Esophagus squamous epithelium (tissue), 5 donors: ENCODE measurements at places on chromosomes 16 and 17.

DNA sequence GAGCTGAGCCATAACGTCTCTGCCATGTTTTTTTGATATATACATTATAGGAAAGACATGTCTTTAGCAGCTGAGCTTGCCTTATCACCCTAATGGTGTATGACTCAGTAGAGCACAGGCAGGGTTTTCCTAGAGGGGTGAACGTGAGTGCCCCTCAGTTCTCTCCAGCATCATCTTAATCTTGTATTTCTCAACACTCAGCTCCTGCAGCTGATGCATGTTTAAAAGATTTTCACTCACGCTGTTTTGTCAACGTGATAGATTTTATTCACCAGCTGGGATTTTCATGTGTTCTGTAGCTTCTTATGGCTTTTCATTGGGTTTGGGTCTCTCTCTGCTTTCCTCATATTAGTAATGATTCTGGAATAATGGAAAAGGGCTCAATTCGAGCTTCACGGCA is 186.0 kb upstream of the PMFBP1 start:
- no peak for DNase-seq

- no peak for DNase-seq
Measured at GRCh38 chr16:89019511-89019910, 42.5 kb upstream of the CBFA2T3 start.

DNA sequence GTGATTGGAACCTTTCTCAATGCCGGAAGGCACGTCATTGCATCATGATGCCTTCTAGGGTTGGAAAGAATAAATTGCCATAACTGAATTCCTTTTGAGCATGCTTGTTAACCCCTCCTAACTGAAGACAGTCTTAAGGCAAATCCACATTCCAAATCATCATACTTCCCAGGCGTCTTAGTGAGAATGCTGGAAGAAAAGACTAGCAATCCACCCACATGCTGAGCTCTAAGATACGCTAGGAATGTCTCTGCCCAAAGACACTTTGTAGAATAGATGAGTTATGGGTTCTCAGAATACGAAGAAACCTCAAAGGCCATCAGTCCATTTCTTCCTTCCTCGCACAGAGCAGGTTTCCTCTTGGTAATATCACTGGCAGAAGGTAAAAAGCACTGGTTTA is 486.5 kb downstream of the HS3ST4 start:
- DNase-seq = no peak

- no peak for DNase-seq
Measured at GRCh38 chr17:32497431-32498205, 10.8 kb downstream of the CDK5R1 start.

- DNase-seq = no peak
Measured at GRCh38 chr16:48137822-48138221, 18.0 kb downstream of the ABCC12 start.

- DNase-seq = no peak
Measured at GRCh38 chr17:78411241-78411857, 32.9 kb downstream of the PGS1 start.

- no peak for DNase-seq
Measured at GRCh38 chr16:87015021-87015420, 302.2 kb downstream of the C16orf95 start.

DNA sequence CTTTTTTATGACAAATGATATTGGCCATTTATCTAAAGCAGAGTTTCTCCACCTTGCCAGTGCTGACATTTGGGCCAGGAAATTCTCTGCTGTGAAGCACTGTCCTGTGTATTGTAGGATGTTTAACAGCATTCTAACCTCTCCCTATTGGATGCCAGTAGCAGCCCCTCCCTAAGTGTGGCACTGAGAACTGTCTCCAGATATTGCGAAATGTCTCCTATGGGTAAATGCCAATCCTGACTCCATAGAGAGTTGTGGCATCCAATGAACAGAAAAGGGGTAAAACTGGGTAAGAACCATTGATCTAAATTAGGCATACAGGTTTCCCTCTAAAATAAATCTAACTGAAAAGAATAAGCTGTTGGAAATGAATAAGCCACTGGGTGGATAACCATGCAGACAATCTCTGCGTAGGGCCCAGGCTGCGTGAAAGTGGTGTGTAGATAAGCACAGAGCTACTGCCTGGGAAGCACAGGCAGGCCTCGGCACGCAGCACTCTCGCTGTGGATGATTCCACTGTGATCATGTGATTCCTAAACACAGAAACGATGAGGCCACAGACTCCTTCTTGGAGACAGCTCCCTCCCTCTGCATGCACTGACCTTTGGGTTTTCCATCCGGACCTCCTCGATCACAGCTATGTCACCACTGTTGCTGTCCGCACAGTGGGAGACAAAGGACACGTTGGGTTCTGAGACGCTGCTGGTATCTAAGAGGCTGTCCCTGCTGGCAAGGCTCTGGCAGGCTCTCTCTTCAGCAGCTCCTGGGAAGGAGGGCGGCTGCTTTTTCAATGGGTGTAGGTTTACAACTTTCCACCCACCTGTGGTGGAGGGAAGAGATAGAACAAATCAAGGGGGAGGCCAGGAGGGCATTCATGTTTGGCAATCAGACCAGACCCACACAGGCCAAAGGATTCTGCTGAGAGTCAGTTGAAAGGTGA is 44.1 kb downstream of the GTF3C1 start:
- no peak for DNase-seq

DNA sequence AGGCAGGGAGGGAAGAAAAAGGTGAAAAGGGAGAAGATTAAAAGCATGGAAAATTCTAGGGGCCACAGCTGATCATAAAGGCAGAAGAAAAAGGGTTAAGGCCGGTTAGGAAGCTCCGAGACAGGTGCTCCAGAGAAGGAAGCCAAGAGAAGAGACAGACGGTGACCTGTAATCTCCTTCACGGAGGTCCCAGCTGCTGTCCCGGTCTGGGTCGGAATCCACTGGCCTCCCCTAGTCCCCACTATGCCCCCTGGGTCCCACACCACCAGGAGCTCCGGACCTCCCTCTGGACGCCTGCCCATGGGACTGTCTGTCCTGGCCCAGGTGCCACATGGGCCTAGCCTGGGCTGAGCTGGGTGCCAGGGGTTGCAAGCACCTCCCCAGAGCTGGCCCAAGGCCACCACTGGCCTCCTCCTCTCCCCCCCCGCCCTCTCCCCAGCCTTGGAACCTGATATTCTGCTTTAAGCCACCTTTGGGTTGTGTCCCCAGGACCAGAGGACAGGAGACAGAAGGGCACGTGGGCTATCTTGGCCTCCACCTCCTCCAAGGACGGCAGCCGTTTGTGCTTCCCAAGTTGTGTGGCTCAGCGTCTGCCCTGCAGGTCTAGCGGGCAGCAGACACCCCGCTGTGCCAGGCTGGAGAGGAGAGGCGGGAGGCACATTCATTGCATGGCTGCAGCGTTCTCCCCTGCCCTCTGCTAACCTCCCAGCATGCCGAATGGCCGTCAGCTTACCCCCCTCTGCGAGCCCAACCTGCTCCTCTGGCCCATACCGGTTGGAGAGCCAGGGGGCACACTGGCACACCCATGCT is 102.4 kb downstream of the ENGASE start:
- no peak for DNase-seq

GRCh38 chr17:56171186-56171959 is 18.1 kb downstream of the ANKFN1 start:
- DNase-seq = no peak

DNA sequence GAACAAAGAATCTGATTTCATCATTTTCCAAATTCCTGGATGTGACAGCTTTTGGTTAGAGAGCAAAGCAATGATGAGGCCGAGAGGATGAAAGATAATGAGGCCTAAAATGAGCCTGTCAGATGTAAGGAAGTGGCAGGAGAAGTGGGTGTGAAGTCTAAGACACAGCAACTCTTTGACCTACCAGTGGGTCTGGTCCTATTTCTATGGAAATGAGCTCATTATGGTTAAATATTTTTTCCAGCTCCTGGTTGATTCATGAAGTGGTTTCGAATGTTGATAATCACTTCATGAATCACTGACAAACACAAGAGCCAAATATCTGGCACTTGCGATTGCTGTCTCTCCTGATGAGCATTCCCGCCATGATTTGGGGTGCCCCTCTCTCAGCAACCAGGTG is 273.3 kb upstream of the CDH5 start:
- DNase-seq = no peak

DNA sequence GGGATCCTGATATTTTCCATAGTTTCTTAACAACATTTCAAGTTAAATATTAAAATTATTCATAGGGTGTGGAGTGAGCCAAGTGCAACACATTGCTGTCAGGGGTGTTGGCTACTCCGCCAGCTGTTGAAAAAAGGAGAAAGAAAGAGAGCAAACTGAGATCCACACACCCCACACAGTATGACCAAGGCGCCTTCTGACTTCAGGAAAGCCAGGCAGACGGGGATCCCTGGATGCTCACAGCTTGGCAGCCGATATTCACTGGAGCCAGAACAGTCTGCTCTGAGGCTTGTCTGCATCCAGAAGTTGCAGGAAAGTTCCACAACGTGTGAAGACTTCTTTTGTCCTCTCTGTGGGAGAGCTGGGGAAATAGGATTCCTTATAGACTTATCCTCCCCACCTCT is 9.3 kb downstream of the CHD9NB start:
- no peak for DNase-seq

- DNase-seq = no peak
Measured at GRCh38 chr16:68770671-68771070, 33.6 kb downstream of the CDH1 start.

- no peak for DNase-seq
Measured at GRCh38 chr16:870856-871561, 70.5 kb upstream of the GNG13 start.

DNA sequence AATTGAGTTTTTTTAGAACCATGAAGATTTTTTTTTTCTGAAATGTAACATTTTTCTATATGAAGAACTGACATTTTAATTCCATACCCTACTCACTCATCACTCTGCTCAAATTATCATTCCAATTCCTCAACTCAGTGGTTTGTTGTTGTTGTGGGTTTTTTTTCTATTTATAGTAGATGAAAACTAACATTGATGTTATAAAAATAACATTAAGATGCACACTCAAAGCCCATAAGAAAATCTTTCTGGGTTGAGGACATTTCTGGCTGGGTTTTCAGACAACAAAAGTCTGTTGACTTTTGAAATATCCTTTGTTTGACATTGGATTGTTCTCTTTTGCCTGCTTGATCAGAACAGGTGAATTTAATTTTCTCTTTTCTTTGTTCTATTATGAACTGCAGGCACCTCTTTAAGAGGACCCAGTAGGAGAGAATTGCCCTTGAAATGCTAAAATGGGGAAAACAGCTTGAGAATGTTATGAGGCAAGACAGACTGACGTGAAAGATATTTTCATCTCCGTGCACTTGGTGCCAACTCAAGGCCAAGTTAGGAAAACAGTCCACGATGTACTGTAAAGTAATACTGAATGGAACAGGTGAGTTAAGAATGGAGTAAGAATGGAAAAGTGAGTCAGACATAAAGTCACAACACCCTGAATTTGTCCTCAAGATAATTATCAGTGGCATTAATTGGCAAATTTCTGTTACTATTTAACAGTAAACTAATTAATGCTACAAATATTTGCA is 16.1 kb upstream of the ABCA5 start:
- no peak for DNase-seq

DNA sequence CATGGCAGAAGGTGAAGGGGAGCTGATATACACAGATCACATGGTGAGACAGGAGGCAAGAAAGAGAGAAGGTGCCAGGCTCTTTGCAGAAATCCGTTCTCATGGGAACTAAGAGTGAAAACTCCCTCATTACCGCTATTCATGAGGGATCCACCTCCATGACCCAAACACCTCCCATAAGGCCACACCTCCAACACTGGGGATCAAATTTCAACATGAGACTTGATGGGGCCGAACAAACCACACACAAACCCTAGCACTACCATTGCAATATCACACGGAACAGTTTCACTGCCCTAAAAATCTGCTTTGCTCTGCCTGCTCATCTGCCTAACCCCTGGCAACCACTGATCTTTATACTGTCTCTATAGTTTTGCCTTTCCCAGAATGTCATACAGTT is 34.8 kb downstream of the C17orf67 start:
- no peak for DNase-seq

GRCh38 chr16:55418586-55418985 is 60.4 kb upstream of the MMP2 start:
- DNase-seq = no peak

- DNase-seq = no peak
Measured at GRCh38 chr17:3879186-3879585, 13.7 kb downstream of the CAMKK1 start.

- no peak for DNase-seq
Measured at GRCh38 chr16:4109250-4109736, 6.9 kb downstream of the ADCY9 start.

DNA sequence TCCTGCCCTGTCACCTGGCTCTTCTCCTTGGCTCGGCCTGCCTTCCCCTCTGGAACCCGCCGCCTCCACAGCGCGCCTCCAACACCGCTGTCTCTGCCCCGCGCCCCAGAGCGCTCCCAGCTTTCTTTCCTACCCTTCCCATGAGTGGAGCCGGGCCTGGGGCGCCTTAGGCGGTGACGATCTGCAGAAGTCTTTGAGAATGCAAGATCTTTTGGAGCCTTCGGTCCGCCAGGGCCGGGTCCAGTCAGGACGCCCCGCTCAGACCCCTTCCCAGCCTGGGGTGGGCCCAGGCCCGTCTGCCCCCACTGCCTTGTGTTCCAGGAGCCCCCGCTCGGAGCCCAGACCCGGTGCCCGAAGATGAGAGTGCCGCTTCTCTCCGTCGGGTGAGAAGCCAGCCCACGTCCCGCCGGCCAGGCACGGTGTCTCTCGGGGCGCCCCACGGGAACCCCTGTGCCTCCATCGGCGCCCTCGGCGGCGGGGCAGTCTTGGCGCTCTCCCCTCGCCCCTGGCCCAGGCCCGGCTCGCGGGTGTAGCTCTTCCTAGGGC is 40.0 kb downstream of the MRM1 start:
- no peak for DNase-seq

DNA sequence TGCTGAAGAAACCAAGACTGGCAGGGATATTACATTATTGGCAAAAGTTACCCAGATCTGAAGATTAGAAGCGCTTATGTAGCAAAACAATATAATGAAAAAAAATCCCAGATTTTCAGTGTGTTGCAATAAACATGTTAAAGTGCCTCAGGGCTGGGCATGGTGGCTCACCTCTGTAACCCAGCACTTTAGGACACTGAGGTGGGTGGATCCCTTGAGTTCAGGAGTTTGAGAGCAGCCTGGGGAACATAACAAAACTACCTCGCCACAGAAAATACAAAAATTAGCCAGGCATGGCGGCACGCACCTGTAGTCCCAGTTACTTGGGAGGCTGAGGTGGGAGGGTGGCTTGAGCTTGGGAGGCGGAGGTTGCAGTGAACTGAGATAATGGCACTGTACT is 6.8 kb downstream of the ZNF207 start:
- DNase-seq = no peak
